ENCODE measurements at places on chromosomes 2 and 18.

- DNase-seq = no peak
Measured at GRCh38 chr2:212974692-212975091, 176.7 kb downstream of the IKZF2 start.

GRCh38 chr18:70973626-70974025, 684.8 kb downstream of the SOCS6 start:
- DNase-seq = no peak

DNA sequence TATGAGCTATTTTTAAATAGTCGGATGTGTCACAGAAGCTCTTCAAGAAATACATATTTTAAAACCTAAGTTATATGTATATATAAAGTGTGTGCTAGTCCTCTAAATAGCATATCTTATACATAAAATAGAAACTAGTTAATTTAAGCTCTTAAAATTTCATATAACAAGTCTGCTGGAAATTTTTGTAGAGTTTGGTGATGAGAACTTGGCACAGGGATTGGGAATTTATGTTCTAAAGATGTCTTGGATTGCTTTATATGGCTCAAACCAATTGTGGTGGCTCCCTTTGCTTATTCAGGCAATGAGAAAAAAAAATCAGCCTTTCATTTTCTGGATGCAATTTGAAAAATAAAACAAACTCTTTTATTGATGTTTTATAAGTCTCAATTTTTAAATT, 142.8 kb upstream of the KCNJ3 start:
- no peak for DNase-seq

DNA sequence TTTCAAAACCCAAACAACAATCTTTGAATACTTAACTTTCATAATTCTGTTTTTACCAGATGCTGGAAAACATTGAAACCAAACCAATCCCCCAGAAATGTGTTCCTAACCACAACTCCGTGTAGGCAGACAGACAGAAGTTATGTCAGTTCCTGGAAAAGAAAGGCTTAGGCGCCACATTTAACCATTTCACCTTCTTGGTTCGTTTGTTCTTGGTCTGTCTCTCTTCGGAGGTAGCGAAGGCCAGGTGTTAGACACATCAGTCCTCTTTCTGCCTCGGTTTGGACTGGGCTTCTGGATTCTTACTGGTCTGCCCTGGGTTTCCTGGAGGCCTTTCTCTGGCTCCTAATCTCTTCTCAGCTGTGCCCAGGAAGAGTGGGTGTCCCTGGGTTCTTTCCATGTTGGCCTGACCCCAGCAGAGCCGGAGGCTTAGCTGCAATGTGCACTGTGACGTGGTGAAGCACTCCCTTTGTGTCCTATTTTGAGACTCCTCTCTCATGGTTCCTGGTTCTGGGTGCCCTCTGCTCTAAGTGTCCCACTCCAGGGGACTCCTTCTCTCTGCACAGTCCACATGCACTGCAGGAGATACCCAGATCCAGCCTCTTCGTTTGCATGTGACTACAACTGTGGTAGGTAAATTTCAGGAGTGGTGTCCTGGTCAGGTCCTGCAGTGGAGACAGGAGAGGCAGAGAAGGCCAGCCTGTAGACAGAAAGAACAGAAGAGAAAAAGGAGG, 23.1 kb upstream of the RAB31 start:
- no peak for DNase-seq

- DNase-seq = no peak
Measured at GRCh38 chr2:32830196-32830595, 116.6 kb upstream of the LTBP1 start.

- DNase-seq = no peak
Measured at GRCh38 chr2:166957686-166958085, 69.4 kb downstream of the XIRP2 start.

GRCh38 chr18:63951302-63951705, 2.2 kb downstream of the HMSD start:
- no peak for DNase-seq

Data from activated gamma-delta T cell treated with anti-CD3 and anti-CD28 coated beads, Interleukin-2, amount 50 U/mL, for 16 hours (primary cell).